ENCODE measurements at places on chromosomes 2 and 18.

DNA sequence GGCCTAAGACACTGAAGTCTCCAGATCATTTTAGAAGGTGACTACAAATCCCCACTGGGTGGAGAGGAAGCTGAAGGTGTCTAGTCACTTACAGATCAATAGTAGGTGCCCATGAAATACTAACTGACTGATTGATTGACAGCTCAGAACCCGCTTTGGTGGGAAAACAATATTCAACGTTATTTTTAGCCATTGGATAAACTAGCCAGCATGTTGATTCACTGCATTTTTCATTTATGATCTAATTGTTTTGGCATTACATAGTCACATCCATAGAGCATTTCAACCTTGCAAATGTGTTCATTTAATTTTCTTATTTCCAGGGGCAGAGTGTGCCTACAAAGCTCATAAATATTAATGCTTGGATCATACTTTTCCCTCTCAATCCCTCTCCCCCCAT, 162.3 kb downstream of the MREG start:
- DNase-seq, result no peak

- no peak for DNase-seq
Measured at GRCh38 chr2:113283704-113284284, 5.1 kb upstream of the PAX8 start.

GRCh38 chr2:59249441-59250306, 1008.5 kb upstream of the FANCL start:
- no peak for DNase-seq

DNA sequence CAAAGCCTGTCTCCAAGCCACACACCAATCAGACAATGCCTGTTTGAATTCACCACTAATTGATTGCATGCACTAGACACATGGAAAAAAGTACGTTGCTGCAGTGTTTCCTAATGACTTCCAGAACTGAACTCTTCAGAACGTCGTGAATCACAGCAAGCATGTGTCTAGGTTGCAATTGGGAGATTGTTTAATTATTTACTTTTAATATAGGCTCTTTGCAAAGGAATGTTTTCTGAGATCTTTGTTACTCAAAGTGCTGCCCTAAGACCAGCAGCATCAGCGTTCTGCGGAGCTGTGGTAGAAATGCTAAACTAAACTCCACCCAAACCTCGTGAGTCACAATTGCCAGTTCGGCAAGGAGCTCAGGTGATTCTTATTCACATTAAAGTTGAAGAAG, 52.7 kb upstream of the CCDC68 start:
- DNase-seq, result no peak

- DNase-seq, result no peak
Measured at GRCh38 chr2:205364261-205364660, 318.0 kb upstream of the NRP2 start.

GRCh38 chr2:31049264-31049663, 89.0 kb downstream of the GALNT14 start:
- no peak for DNase-seq

GRCh38 chr2:69097891-69098655, 85.1 kb downstream of the ANTXR1 start:
- DNase-seq, result no peak

- no peak for DNase-seq
Measured at GRCh38 chr2:103445347-103445746, 683.5 kb downstream of the TMEM182 start.

DNA sequence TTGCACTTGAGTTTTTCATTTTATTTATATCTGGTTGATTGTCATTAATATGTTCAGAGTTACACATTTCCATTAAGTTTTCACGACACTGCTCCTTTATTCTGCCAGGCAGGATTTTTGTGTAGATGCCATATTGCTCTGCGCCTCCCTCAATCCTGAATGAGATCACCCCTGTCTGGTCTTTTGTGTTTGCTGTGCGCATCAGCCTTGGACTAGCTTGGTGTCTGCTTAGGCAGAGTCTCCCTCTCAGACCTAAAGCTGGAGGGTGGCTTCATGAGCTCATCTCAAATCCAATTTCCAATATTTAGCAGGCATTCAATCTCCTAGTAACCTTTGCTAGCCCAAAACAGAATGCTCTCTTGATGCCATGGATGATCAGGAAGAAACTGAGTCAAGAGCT, 137.4 kb downstream of the SMAD7 start:
- no peak for DNase-seq

- no peak for DNase-seq
Measured at GRCh38 chr2:99811544-99811943, 321.7 kb upstream of the REV1 start.

GRCh38 chr2:56224316-56224715, 40.5 kb downstream of the CCDC85A start:
- DNase-seq, result no peak

GRCh38 chr2:223789423-223789822, 48.0 kb downstream of the AP1S3 start:
- DNase-seq, result no peak

DNA sequence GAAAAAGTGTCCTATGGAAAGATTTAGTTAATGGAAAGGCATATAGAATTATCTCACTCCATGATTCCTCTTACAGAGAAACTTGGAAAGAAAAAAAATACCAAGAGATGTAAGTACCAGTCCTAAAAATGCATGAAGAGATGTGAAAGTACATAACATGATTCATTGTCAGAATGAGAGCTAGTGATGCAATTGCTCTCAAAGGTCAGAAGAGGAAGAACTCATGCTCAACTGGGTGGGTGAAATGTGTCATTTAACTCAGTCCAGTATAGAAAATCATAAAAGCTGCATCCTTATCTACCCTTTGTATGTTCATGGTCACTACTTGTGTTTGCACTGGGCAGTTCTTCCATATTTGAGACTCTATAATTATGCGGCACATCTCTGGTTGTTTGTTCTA, 300.0 kb upstream of the PIK3C3 start:
- DNase-seq, result no peak

DNA sequence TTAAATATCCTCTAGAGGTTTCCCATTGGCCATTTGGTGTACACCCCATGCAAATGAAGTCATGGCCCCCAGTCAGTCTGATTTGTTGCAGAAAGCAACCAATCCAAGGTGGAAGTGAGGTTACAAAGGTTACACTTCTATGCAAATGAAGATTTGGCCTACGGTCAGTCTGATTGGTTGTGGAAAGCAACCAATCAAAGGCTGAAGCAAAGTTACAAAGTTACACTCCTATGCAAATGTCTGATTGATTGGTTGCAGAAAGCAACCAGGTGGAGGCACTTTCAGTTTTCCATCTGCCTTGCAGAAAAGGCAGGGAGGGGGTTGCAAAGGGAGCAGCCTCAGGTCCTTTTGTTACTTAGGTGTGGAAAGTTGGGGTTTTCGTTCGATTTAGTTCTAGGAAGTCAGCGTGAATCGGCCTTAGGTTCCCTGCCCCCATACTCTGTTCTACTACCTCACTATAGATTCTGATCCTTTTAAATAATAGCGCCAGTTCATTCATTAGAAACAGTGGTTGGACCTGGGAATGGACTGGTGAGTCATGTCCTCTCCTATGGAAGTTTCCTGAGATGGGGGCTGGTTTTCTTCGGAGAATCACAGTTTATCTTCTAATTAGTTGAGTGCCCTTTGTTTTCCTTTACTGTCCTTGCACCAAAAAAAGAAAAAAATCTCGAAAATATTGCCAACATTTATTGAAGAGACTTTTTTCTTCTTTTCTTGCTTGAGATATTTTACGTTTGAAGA, 279.5 kb downstream of the AGAP1 start:
- DNase-seq, result no peak

DNA sequence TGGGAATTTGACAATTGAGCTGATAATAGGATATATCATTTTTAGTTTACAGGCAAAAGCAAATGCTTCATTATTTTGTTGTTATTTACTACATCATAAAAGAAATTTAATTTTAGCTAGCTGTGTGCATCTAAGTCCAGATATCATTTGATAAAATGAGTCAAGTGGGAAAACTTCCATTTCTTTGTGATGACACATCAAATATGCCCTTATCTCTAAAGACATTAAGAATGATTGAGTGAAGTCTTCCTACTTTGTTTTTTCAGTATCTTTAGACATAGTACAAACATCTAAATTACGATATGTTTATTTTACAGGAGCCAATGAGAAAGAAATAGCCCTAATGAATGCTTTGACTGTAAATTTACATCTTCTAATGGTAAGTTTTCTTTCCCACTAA, 77.0 kb downstream of the KYNU start:
- DNase-seq, result no peak
